ENCODE measurements at places on chromosomes 3 and 15.

DNA sequence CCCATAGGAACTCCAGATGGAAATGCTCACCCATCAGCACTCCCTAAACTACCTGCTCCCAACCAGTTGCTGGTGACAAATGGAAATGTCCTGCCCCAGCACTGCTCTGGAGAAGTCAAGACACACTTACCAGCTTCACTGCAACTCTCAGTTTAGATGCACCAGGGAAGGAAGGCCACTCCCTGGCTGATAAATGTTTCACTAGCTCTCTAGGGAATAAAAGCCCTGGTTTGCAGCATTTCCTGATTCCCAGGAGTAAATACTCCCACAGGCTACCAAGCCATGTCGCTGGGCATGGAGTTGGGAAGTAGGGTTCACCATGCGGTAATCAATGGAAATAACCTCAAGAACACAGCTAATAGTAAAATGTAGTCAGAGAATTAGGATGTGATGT lies 112.0 kb upstream of the NEO1 start:
- no peak for DNase-seq

DNA sequence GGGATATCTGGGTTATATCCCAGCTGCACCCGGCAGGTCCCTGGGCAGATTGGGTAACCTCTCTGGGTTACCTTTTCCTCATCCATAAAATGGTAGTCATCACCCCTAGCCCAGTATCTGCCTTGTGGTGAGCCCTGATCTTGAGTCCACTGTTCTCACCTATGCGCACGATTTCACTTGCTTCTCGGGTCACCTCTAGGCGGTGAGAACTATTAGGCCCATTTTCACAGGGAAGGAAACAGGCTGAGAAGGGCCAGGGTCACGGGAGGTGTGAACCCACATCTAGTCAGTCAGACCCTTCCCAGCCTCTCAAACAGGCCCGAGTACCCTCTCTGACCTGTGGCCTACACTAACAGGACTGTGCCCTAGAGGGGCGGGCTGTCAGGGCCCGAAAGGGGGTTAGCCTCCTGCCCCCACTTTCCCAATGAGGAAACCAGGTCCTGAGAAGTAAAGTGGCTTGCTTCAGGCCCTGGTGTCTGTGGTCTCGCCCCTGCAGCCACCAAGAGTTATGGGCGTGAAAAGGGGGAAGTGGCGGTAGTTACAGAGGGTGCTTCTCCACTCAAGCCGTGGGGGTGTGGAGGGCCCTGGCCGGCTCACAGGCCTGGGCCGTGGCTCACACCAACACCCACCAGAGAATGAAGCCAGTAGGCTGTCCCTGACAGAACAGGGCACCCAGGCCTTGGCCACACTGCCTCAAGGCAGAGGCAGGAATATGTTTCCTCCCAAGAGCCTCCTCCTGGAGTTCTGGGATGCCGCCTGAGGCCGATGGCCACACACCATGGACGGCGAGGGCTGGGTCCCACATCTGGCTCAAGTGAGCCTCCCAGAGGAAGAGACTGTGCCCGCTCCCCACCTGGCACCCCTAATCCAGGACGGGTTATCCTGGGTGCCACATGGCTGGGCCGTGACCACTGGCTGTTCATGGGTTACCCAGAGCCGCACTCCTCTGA lies 19.5 kb downstream of the PSTPIP1 start:
- no peak for DNase-seq

GRCh38 chr15:60400944-60401343 lies 3.2 kb upstream of the ANXA2 start:
- DNase-seq = no peak

- DNase-seq = no peak
These were observed 28.6 kb upstream of the KBTBD12 start for GRCh38 chr3:127886231-127886955.

DNA sequence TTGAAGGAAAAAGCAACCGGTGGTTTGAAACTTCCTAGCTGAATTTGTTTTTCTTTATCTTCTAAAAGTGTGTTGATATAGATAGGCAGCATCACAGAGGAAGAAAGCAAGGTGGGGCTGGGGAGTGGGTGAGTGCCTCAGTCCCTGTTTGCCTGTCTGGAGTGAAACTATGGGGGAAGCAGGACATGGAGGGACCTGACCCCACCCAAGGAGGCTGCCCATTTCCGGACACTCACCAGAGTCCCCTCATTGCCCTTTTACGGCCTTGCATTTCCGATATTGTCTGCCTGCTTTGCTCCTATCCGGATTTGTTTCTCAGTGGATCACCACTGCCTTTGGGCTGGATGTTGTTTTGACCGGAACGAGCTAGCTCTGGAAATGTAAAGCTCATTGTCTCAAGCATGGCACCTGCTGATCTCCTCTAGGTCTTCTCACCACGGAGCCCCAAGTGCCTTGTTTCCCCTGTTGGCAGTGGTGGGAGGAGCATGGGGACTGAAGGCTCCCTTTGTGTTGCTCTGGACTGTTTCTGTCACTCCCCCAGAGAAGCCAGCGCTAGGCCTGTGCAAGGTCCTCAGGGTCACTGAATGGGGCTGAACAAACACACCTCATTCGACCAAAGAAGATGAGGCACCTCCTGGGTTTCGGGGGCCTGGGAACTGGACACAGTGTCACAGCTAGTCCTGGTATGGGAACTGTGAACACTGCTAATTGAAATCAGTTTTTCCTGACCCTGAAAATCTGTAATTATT lies 7.0 kb downstream of the CLDN11 start:
- no peak for DNase-seq

GRCh38 chr3:4218456-4219226 lies 84.5 kb upstream of the SETMAR start:
- DNase-seq = no peak

GRCh38 chr3:119330858-119331257 lies 36.7 kb downstream of the ARHGAP31 start:
- DNase-seq = no peak

DNA sequence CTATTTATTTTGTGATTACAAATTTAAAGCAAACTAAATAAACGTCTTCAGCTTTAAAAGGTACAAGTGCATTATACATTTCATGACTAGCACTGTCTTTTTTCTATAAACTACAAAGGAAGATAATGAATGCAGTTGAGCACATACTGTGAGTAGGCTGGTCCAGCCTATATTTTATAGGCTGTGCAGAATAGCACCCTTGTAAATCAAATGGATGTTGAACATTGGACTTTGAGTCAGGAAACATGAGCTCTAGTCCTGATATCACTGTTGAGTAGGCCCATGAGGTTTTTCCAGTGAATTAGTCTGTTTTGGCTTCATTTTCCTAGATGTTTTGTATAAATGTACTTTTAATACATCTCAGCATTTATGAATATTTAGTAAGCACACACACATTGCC lies 447.3 kb upstream of the KCNMB2 start:
- no peak for DNase-seq

All from AG09309 (cell line).